Ureter (tissue), 1 donor: ENCODE measurements at places on chromosomes 11 and 22. TPM values are rescaled to one million over a fixed set of nuclear protein-coding genes. Genes with fewer than 3 reads are reported as not detected.

SLC1A2 gene
- 2.4 TPM for total RNA-seq

APOL2 gene
- 52.7 TPM for total RNA-seq

KDM4E gene
- total RNA-seq, result not detected

FXYD6 gene
- 41.8 TPM for total RNA-seq

C1QTNF5 gene
- 14.6 TPM for total RNA-seq

LDLRAD3 gene
- 14.9 TPM for total RNA-seq

MAPK8IP1 gene
- 7.2 TPM for total RNA-seq

HORMAD2 gene
- total RNA-seq, result not detected

B3GAT1 gene
- 8.6 TPM for total RNA-seq

PKNOX2 gene
- total RNA-seq, result 7.3 TPM

MB gene
- total RNA-seq, result 3.4 TPM

CRYAB gene
- 106 TPM for total RNA-seq

GRCh38 chr11:69409812-69410645, 71.4 kb upstream of the LINC01488 start:
- DNase-seq, result no peak

DNA sequence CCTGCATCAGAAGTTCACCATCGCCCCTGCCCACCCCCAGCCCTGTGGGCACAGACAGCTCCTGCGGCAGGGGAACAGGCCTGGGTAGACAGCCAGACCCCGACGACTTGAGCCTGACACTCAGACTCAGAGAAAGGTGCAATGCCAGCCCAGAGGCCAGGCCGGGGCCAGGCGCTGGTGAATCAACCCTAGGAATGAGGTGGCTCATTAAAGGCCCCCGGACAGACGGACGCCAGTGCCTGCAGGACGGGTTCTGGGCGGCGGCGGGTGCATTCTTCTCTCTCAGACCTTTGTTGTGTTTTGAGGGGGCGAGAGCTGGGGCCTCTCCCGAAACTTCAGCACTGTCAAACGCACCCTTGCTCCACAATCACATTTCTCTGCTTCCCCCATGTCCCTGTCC, 5.6 kb downstream of the OVOL1 start:
- no peak for DNase-seq

GRCh38 chr22:46993633-46994032, 231.2 kb downstream of the TBC1D22A start:
- DNase-seq, result no peak

- no peak for DNase-seq
Measured at GRCh38 chr11:128465946-128466705, 121.2 kb downstream of the ETS1 start.

DNA sequence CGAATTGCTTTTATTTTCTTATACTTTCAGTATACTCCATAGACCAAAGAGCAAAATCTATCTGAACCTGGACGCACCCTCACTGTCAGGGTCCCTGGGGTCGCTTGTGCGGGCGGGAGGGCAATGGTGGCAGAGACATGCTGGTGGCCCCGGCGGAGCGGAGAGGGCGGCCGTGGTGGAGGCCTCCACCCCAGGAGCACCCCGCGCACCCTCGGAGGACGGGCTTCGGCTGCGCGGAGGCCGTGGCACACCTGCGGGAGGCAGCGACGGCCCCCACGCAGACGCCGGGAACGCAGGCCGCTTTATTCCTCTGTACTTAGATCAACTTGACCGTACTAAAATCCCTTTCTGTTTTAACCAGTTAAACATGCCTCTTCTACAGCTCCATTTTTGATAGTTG, 1077.4 kb downstream of the BRD1 start:
- DNase-seq, result peak; percentile 27

DNA sequence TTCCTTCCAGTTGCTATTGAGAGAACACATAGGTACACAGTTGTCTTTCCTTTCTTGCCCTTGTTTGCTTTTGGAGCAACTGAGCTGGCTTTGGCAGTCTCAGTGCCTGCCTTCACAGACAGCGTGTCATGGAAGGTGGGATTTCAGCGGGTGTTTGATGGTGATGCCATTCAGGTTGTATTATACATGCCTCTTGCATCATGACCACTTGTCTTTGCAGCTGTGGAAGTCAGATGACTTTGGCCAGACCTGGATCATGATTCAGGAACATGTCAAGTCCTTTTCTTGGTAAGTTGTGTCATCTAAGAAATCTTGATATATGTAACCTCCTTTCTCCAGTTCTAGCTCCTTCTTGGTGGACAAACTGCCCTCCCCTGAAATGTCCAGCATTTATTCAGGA, 37.1 kb upstream of the SORL1-AS1 start:
- DNase-seq, result no peak

GRCh38 chr11:12687740-12688139, 13.5 kb downstream of the TEAD1 start:
- DNase-seq, result no peak

DNA sequence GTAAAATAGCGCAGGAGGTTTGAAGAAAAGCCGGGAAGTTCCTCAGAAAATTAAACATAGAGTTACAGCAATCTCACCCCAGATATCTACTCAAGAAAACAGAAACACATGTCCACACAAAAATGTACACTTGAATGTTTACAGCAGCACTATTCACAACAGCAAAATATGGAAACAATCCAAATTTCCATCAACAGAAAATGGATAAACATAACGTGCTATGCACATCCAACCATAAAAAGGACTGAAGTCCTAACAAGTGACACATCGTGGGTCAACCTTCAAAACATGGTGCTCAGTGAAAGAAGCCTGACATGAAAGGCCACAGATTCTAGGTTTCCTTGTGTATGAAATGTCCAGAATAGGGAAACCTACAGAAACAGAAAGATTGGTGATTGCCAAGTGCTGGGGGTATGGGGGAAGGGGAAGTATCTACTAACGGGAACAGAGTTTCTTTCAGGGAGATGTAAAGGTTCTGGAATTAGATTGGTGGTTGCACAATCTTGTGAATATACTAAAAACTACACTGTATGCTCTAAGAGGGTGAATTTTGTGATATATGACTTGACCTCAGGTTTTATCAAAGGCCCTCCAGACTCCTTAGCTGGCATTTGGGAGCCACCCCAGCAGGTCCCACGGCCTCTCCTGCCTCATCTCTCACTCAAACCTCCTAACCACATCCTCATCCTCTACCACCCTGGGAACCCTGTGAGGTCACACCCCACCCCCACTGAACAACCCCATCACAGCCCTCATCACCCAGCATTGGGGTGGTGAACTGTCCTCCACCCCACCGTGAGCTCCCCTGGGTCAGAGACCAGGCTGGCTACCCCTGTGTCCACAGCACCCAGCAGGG, 69.2 kb upstream of the PRR5 start:
- DNase-seq, result no peak

DNA sequence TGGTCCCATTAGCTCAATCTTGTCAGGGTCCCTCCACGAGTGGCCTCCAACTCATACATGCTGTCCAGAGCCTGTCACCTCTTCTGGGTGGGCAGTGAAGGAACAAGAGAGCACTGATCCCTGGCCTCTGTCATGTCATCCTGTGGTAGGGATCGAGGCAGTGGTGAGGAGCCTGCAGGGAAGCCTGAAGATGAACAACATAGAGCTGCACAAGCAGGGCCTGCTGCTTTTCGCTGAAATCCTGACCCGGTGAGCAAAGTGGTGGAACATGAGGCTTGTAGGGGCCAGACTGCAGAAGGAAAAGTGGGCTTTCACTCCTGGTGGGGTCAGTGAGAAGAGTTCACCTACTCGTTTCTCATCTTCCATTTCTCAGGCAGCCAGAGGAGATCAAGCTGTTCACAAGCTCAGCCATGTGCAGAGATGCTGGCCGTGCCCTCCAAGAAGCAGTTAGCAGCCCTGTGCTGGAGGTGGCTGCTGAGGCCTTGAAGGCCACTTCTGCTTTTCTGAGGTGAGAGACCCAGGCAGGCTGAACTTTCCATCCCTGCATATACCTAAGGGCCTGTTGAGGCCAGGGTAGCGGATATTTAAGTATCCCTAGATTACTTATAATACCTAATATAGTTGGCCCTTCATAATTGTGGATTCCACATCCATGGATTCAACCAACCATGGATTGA, 32.9 kb downstream of the MEI1 start:
- no peak for DNase-seq

DNA sequence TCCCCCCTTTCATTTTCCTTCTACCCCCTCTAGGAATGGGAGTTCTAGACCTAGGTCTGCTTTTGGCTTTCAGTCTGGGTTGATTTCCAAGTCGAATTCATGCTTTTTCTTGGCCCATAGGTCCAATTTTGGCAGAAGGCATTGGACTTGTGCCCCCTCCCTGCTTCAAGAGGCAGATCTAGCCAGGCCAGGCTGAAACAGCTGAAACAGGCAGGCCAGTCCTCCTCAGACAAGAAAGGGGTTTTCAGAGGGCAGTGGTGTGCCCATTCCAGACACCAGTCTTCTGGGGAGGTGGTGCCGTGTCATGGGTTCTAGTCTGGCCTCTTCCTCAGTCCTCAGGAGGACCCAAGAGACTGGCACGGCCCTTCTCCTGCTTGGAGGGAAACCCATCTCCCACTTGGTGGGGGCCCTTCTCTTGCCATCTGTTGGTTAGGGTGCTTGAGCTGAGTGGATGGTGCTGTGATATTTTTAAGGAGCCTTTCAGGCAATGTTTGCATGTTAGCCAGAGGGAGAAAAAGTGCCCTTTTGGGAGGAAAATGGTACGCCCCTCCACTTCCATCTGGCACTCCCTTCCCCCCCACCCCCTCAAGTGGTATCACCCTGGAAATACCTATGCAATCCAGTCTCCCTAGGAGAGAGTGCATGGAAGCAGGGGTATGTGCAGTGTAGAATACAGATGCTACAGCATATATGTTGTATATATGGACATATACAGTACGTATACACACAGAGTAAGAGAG, 53.6 kb downstream of the SYT13 start:
- no peak for DNase-seq

- DNase-seq, result no peak
Measured at GRCh38 chr11:79342236-79342635, 98.6 kb downstream of the TENM4 start.

DNA sequence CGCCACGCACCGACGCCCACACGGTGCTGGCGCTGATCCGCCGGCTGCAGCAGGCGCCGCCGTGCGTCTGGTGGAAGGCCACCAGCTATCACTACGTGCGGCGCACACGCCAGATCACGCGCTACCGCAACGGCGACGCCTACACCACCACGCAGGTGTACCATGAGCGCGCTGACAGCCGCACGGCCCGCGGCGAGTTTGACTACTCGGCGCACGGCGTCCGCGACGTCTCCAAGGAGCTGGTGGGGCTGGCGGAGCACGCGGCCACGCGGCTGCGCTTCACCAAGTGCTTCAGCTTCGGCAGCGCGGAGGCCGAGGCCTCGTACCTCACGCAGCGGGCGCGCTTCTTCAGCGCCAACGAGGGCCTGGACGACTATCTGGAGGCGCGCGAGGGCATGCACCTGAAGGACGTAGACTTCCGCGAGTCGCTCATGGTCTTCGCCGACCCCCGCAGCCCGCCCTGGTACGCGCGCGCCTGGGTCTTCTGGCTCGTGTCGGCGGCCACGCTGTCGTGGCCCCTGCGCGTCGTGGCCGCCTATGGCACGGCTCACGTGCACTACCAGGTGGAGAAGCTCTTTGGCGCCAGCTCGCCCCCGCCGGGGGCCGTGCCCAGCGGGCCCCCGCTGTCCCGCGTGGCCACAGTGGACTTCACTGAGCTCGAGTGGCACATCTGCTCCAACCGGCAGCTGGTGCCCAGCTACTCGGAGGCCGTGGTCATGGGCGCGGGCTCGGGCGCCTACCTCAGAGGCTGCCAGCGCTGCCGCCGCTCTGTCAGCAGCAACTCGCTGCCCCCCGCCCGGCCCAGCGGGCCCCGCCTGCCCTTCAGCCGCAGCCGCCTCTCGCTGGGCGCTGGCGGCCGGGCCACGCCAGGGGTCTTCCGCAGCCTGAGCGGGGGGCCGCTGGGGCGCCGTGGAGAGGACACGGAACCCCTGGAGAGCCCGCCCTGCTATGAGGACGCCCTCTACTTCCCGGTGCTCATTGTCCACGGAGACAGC, 3.2 kb downstream of the TMEM151A start:
- no peak for DNase-seq

- DNase-seq, result no peak
Measured at GRCh38 chr11:27558401-27558800, 51.8 kb upstream of the LIN7C start.

DNA sequence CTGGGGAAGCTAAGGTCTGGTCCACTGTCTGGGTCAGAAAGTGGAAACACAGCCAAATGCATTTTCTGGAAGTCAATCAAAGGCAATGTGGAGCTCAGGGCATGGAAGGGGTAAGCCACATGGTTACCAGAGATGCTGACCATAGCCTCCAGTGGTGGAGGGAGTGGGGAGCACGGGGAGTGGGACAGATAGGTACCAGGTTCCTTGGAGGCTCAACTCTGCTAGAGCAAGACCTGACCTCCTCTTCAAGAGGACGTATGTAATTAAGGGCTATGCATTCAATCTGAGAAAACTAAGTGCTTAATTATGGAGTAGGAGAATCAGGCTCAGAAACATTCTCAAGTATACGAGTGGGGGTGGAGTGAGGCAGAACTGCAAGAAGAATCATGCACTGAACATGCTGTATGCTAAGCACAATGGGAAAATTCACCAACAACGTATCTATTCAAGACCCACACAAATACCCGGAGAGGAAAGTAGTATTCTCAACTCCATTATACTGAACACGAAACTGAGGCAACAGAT, 65.2 kb upstream of the PHOX2A start:
- DNase-seq, result no peak

GRCh38 chr22:48223488-48224190, 1461.2 kb downstream of the TBC1D22A start:
- no peak for DNase-seq

GRCh38 chr11:65855927-65856363, 2.0 kb downstream of the CFL1 start:
- no peak for DNase-seq

DNA sequence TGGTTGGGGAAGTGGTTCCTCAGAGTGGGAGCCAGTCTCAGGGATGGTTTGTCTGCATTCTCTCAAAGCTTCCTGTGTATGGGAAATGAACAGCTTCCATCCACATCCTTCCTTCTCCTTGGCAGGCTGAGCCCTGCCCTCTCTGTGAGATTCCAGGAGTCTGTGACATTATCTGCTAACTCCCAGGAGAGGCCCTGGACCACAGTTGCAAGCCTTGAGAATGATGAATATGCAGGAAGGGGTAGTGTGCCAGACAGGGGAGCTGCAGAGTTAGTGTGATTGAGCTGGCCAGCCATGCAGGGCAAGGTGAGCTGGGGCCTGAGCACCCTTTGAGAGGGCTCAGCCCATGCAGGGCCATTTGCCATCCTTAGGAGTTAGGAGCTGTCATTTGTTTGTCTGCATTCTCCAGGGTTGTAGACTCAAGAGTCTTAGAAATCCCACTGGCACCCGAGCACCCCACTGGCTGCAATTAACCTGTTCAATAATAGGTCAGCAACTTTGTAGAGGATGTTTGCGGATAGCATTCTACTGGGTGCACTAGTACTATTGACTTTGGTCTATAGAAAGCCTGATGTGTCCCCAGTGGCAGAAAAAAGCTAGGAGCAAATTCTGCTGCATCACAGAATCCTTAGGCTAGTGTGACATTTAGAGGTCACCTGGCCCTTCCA, 299.0 kb upstream of the CADM1 start:
- DNase-seq, result no peak

- DNase-seq, result no peak
Measured at GRCh38 chr11:85658180-85658579, 6.7 kb downstream of the CREBZF start.

GRCh38 chr11:42257534-42257933, 798.1 kb upstream of the LRRC4C start:
- DNase-seq, result no peak

- no peak for DNase-seq
Measured at GRCh38 chr11:128405714-128406662, 181.4 kb downstream of the ETS1 start.
